Stimulated activated CD4-positive, alpha-beta T cell treated with anti-CD3 and anti-CD28 coated beads, Interleukin-15, amount 100 ng/mL, for 1 hour (primary cell): ENCODE measurements at places on chromosomes 2 and 18.

GRCh38 chr2:105929516-105929915 lies 184.8 kb downstream of the NCK2 start:
- DNase-seq, result peak; percentile 7

DNA sequence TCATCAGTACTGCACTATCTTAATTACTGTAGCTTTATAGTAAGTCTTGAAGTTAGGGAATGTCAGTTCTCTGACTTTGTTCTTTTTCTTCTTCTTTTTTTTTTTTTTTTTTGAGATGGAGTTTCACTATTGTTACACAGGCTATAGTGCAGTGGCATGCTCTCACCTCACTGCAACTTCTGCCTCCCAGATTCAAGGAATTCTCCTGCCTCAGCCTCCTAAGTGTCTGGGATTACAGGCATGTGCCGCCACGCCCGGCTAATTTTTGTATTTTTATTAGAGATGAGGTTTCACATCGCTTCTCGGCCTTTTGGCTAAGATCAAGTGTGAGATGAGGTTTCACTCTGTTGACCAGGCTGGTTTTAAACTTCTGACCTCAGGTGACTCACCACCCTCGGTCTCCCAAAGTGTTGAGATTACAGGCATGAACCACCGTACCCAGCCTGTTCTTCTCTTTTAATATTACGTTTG lies 41.9 kb upstream of the TANC1 start:
- DNase-seq, result no peak

DNA sequence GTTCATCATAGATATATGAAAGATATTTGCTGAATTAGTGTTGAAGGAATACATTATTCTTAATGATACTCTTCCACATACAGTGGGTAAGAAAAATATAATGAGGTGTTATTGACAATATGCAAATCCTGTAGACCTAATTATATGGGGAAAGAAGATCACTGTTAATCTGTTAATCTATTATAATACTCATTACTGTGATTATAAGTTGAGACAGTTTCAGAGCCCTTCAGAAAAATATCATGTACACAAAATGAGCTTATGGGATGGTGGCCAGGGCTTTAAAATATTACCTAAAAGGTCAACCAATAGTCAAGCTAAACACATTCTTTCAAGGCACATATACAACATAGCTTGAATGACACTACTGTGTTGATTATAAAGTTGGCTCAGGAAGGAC lies 163.5 kb downstream of the NOL4 start:
- no peak for DNase-seq

DNA sequence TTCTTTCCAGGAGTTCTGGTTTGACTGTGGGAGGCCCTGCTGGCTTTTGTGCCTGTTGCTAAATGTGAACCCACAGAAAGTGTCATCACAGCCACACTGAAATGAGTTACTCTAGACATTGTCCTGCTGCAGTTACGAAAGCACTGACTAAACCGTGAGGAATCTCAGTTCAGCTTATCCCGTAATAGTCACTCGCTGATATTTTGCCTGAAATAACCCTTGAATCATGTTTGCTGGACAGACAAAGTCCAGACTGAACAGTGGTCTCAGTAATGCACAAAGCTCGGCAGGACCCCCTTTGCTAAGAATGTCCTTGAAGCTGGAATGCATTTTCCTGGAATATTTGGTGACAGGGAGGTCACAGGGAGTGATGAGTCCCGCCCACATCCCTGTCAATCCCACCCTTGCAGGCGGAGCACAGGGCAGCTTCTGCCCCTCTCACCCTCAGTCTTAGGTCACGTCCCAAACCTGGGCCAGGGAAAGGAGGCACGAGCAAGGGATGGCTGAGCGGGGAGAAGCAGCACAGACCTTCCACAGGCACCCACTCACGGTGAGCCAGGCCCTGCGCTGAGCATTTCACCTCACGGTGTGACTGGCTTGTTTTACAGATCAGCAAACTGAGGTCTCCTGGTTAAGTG lies 53.4 kb downstream of the ADI1 start:
- no peak for DNase-seq

GRCh38 chr2:95667480-95667879 lies 75.7 kb downstream of the TRIM43 start:
- DNase-seq, result no peak

DNA sequence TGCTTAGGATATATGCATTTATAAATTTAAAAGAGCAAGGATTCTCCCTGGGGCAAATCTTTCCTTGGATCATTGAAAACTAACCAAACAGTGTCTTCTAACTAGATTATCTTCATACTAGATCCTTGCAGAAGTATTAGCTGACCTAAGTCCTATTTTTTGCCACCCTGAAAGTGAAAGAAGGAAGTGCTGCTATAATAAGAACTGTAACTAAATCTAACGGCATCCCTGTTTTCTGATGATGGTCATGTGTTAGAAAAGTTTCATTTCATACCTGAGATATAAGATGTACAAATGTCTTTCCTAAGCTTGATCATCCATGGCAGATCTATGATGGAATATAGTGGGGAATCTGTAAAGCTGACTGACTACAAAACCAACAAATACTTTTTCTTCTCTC lies 102.7 kb downstream of the MAP2 start:
- DNase-seq, result no peak

DNA sequence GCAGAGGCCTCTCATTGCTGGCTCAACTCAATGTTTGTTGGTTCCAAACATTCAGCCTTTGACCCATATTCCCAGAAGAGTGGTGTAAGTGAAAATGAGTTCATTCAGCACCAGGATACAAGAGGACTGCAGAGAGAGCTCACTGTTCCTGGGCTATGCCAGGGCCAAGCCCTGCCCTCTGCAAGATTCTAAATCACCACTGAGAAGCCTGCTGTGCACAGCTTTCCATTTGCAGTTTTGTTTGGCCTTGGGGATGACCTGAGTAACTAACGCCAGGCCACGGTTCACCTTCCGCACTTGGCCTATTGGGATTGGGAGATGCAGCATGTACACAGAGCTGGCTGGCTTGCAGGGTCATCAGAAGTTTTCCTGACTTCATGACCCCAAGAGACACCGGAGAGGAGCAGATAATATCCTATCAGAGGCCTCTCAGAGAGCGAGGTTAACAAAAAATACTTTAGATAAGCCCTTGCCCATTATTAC lies 12.6 kb downstream of the GKN1 start:
- DNase-seq, result no peak

DNA sequence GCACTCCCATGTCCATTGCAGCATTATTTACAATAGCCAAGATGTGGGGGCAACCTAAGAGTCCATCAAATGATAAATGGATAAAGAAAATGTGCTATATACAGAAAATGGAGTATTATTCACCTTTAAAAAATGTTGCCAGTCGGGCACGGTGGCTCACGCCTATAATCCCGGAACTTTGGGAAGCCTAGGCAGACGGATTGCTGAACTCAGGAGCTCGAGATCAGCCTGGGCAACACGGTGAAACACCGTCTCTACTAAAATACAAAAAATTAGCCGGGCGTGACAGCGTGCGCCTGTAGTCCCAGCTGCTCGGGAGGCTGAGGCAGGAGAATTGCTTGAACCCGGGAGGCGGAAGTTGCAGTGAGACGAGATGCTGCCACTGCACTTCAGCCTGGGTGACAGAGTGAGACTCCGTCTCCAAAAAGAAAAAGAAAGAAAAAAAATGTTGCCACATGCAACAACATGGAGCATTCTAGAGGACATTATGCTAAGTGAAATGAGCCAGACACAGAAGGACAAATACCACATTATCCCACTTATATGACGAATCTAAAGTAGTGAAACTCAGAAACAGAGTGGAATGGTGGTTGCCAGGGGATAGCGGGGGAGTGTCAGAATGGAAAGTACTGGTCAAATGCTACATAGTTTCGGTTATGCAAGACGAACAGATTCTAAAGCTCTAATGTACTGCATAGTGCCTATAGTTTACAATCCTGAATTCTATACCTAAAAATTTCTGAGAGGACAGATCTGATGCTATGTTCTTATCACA lies 1385.6 kb upstream of the TMEFF2 start:
- DNase-seq, result no peak

DNA sequence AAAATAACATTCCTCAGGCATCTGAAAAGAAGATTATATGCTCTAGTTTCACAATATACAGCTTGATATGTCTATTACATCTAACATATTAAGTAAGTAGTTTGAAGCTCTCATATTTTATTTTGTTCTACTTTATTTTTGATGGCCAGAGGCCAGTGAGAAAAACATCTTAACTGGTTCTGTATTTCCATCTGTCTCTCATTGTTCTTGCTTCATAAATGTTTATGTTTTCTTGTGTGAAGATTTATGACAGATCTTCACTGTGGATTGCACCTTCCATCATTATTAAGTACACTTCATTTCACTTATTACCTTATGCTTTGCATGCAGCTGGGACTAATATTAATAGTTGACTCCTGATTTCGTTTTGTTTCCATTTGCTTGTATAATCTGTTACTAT lies 511.2 kb downstream of the TSN start:
- DNase-seq, result no peak

DNA sequence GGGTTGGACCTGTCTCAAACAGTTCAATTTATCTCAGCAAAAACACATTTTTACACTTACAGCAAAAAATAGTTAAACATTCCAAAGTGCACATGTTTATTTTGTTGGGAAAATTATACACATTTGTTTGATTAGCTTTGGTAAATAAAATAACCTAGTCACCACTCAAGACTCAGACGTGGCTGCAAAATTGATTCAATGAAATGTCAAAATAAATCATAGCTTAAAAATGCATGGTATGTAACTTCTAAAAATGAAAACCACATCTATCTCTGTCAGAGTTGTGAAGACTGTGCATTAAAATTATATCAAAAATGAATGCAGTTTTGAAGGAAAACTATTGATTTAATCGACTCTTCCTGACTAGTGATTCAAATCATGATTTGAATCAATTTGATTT lies 56.7 kb downstream of the GALNT14 start:
- no peak for DNase-seq
